Stimulated activated CD4-positive, alpha-beta T cell treated with anti-CD3 and anti-CD28 coated beads, Interleukin-1b, Interleukin-23, amount 100 ng/mL, for 4 hours (primary cell): ENCODE measurements at places on chromosomes 6 and 20.

- DNase-seq: no peak
Measured at GRCh38 chr6:21371676-21372171, 221.8 kb upstream of the SOX4 start.

- DNase-seq: no peak
Measured at GRCh38 chr6:2791450-2791974, 26.3 kb downstream of the WRNIP1 start.

DNA sequence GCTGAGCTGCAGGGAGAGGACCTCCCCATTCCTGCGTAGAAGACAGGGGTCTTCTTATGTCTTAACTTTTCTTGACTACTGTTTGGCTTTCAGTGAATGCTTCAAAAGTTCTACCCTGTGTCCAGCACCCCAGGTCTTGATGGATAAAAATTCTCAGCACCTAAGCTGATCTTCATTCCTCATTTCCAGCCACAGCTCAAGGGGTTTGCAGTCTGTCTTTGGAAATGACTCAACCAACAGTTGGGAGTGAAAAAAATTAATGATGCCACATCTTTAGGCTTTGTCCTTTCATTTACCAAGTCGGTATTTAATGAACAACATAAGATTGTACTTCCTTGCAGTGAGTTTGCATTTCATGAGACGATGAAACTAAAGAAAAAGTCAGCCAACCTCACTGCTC lies 40.3 kb downstream of the PRDM1 start:
- DNase-seq: no peak

DNA sequence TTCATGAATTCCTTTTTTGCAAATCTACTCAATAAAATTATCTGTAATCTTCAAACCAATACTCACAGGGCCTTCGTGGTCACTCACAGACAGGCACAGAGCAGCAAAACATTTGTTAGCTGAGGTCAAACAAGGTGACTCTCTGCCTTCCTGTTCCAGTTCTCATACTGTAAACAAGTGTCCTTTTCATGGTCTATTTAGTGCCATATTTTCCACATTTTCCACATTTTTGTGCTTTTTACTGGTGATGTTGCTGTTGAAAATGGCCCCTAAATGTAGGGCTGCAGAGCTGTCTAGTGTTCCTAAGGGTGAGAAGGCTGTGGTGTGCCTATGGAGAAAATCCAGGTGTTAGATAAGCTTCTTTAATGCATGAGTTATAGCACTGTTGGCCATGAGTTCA lies 133.1 kb upstream of the COL21A1 start:
- no peak for DNase-seq

- no peak for DNase-seq
Measured at GRCh38 chr20:49759266-49759950, 45.7 kb upstream of the B4GALT5 start.

- no peak for DNase-seq
Measured at GRCh38 chr6:28982476-28983266, 22.4 kb downstream of the ZNF311 start.
